Stimulated activated CD8-positive, alpha-beta memory T cell treated with anti-CD3 and anti-CD28 coated beads, Interleukin-12 subunit alpha, Interleukin-12 subunit beta, amount 100 ng/mL, for 4 hours (primary cell): ENCODE measurements at places on chromosomes 12 and 14.

DNA sequence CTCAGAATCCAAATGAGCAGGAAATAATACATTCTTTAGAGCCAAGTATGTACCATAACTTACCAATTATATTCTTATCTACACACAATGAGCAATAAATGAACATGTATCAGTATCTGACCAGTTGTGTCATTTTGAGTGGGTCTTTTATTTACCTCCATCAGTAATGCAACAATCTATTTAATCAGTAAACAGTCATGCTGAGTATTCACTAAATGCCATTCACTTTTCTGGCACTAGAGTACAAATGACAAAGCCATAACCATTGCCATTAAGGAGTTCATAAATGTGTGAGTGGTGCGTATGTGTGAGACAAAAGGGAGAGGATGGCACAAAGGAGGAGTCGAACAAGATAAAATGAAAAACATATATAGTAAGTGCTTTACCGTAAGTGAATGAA is 1.5 kb upstream of the STRAP start:
- DNase-seq: no peak

DNA sequence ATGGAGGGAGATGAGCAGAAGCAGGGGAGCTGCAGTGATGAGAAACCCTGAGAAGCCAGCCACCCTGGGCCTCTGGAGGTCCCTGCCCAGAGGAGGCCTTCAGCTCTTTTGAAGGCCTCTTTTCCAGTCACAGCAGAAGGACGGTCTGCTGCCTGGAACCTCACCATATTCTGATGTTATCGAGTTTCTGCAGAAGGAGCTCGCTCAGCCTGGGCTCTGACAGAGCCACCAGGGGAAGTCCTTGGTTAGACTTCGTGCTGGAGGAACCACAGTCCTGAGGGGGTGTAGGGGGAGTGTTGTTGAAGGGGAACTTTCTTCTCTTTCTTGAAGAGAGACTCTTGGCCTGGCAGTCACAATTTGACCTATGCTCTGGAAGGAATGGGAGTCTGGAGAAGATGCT is 25.1 kb upstream of the BATF start:
- DNase-seq: no peak

DNA sequence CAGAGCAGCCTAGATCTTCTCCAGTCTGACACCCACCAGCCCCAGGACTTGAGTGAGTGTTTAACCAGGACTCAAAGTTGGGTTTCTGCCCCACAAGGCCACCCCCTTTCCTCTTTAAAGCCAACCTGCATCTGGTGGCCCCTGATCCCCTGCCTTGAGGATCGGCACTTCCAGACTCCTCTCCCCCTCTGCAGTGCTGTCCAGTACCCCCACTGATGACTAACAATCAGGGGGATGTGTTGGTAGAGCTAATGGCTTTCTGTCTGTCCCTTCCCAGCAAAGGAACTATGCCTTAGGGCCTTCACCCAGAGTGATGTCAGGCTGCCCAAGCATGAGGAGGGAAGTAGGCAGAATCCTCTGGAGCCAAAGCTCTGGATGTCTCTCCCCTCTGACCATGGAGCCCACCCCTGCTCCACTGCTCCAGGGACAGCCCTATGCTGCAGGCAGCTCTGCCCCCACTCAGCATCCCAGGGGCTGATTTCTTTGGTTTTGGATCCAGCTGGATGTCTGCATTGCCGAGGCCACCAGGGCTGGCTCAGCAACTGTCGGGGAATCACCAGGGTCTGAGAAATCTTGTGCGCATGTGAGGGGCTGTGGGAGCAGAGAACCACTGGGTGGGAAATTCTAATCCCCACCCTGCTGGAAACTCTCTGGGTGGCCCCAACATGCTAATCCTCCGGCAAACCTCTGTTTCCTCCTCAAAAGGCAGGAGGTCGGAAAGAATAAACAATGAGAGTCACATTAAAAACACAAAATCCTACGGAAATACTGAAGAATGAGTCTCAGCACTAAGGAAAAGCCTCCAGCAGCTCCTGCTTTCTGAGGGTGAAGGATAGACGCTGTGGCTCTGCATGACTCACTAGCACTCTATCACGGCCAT is 42.9 kb downstream of the DAD1 start:
- DNase-seq: no peak

DNA sequence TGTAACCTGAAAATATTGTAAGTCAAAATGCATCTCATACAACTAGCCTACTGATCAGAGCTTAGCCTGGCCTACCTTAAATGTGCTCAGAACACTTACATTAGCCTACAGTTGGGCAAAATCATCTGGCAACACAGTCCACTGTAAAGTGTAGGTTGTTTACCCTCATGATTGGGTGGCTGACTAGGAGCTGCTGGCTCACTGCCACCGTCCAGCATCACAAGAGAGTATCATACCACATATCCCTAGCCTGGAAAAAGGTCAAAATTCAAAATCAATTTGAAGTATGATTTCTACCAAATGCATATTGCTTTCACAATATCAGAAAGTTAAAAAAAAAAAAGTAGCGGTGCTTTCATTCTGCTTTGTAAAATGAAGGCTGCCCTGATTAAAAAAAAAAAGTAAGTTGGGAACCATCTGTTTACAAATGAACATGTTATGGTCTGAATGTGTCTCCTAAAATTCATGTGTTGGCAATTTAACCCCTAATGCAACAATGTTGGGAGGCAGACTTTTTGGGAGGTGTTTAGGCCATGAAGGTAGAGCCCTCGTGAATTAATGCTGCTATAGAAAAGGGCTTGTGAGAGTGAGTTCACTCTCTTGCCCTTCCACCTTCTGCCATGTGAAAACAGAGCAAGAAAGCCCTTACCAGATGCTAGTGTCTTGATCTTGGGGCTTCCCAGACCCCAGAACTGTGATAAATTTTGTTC is 211.8 kb downstream of the PPM1H start:
- no peak for DNase-seq

- DNase-seq: no peak
These were observed 1.7 kb downstream of the RASSF8 start for GRCh38 chr12:25960143-25960542.

DNA sequence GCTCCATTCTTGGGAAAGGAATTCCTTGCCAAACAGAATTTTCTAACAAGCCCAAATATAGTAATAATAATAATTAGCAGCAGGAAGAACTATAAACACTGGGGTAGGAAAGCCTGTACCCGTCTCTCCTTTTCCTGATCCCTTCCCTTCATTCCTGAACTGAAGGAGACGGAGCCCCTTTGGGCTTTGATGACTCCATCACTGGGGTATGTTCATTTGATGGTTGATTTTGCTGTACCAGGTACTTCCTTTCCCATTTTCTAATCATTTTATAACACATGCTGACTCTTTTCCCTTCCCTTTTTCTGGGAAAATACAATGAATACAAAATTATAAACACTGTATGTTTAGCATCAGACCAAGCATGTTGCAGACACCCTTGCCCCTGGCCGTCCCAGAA is 3.6 kb upstream of the RCOR1 start:
- DNase-seq: no peak

DNA sequence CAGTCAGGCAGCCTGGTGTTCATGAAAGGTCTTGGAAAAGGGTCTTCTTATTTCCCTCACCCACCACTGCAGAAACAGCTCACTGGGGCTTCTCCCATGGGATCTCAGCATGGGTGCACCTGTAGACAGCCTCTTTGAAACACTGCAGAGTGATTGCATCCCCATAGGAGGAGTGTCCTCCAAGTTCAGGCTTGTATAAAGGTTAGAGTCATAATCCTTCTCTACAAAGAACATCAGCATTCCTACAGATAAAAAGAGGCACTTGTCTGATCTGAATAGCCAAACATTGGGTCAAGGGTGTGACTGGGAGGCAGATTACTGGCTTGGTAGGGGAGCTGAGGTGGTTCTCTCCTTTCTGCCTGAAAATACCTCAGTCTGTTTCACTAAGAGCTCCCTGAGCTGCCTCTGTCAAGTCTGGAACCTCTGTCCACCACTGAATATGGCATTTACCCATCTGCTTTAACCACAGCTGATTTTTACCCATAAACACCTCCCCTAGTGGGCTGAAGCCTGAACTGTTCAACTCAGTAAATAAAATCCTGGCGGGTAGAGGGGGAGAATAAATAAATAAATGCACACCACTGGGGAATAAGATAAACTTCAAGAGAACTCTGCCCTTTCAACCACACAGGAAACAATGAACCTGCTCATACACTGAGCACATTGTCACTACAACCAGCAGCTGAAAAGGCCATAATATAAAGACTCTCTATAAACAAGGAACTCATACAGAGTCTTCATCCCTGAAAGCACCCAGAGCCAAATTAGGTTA is 120.7 kb upstream of the SCAF11 start:
- no peak for DNase-seq

GRCh38 chr12:1763153-1763552 is 57.2 kb upstream of the LRTM2 start:
- no peak for DNase-seq

DNA sequence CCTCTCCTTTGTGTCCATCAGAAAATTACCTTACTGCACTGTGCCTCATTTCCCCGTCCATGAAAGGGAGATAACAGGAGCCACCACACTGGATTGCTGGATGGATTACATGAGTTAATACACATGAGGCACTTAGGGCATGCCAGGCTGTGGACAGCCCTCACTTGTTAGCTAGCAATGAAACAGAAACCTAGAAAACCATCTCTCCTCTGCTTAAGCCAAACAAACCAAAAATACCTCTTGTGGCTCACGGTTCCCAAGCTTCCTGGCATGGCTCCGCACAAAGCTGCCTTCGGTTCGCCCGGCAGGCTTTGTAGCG is 660 bp upstream of the HCFC2 start:
- peak; percentile 1 for DNase-seq

DNA sequence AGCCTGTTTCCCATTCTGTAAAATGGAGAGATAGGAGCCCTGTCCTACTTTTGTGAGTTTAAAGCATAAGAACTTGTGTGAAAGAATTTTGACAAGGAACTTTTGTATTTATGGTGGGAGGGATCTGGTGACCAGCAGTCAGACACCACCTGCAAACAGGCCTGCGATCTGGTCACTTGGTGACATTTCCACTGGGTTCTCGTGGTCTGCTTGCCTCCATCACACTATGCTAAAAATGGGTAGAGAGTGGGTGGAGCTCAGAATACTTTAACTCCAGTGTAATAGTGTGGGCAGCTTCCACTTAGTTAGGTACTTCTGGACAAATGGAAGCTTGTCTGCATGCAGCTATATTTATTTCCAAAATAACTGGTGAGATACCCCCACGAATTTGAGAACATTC is 26.5 kb upstream of the PLXNC1 start:
- DNase-seq: no peak

GRCh38 chr12:121287267-121287954 is 9.1 kb downstream of the CAMKK2 start:
- no peak for DNase-seq

- DNase-seq: no peak
These were observed 466.6 kb downstream of the FLRT2 start for GRCh38 chr14:85996551-85996950.

DNA sequence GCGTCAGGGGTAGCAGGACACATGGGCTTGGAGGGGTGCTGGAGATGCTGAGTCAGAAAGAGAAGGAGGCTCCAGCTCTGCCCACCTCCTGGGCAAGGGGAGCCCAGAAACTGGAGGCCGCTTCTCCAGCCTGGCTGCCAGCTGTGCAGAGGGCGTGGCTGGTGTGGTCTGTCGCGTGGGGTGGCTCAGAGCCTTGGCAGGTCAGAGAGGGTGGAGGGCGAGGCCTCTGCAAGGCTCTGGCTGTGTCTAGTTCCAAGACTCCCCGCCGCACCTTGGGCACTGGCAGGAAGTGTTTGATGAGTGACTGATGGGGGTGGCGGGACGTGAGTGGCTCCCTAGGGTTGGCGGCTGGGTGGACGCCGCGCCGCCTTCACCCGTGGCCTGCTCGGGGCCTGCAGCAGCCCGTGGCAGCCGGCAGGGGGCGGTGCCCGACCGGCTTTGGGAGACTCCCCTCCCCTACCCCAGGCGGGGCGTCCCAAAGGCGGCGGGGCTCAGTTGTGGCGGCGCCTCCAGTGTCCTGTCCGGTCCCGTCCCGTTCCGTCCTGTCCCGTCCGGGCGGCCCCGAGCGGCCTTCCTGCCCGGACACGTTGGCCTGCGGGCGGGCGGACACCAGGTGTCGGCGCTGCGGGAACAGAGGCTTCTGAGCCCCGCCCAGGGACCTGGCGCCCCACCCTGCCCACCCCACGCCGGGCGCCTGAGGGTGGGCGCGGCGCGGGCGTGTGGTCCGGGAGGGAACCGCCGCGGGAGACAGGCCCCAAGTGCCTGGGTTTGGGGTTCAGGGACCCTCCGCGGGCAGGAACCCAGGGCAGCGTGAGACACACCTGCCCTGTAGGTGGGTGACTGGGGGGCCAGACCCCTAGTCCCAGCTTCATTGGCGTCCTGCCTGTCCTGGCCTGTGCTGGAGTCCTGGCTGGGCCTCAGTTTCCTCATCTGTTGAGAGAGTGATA is 39.7 kb downstream of the KRT80 start:
- DNase-seq: peak; percentile 37

- no peak for DNase-seq
These were observed 130.3 kb downstream of the TGFB3 start for GRCh38 chr14:75851574-75851866.

- DNase-seq: no peak
These were observed 294.9 kb downstream of the FOXN3 start for GRCh38 chr14:89121968-89122620.

DNA sequence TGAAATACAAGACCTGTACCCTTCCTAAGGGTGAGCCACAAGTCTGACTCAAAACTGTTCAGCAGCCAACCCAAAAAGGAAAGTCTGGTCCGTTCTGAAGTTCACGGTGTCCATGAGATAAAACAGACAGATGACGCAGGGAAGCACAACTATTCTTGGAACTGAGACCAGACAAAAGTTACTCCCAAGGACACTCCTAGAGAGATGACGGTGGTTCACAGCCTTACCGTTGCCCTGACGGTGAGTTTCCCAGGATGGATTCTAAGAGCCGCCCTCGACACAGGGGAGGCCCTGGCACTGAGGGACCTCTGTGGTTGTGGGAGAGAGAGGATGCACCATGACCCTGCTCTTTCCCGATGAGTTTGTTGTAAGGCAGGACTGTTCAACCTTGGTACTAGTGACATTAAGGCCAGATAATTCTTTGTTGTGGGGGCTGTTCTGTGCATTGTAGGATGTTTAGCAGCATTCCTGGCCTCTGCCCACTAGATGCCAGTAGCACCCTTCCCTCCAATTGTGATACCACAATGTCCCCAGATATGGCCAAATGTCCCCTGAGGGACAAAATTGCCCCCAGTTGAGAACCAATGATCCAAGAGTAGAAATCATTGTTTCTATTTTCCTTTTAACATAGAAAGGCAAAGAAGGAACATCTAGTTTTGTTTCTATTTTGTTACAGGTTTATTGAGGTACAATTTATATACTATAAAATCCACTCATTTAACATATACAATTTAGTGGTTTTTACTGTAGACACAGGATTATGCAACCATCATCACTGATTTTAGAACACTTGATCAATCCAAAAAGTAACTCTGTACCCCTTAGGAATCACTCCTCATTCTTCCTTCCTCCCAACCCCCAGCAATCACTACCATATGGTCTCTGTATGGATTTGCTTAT is 23.0 kb downstream of the OR10P1 start:
- DNase-seq: no peak

GRCh38 chr12:44674875-44675274 is 201.2 kb downstream of the NELL2 start:
- DNase-seq: no peak

GRCh38 chr14:82667006-82667405 is 1133.4 kb upstream of the SEL1L start:
- DNase-seq: no peak

GRCh38 chr14:55430024-55430690 is 10.3 kb downstream of the TBPL2 start:
- no peak for DNase-seq

GRCh38 chr12:9039397-9039977 is 50.1 kb downstream of the KLRG1 start:
- DNase-seq: no peak
